GM23248 (cell line): ENCODE measurements at places on chromosomes 7 and 10.

DNA sequence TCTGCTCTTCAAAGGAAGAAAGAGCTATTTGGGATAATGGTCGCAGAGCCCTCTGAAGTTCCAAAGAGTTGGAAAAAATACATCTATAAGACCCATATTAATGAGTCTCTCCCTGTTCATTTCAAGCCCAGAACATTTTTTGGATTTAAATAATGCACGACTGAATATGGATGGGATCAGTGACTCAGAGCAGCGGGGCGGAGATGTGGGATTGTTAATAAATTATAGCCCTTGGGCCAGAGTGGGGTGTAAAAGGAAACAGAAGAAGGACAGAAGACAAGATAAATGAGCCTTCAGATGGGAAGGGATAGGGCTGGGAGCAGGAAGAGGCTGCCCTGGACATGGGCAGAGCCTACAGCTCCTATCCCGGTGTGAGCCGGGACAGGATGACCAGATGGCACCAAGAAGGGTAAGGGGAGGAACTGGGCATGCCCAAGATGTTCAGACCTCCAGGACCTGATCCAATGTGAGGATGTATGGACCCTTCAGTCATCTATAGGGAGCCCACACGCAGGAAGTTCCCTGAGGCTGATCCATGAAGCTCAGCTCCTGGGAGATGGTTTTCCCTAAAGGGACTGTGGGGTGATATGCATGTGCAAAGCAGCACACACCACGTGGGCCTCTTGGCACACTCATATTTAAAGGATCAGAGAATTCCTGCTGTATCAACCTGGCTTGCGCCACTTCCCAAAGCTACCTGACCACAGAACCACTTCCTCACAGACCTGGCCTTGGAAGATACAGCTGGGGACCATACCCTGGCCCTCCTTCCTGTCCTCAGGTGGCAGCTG is 96.1 kb upstream of the PLXNA4 start:
- no peak for DNase-seq

GRCh38 chr10:44650691-44651661 is 260.2 kb upstream of the TMEM72 start:
- peak; percentile 65 for DNase-seq

GRCh38 chr7:113026941-113027340 is 59.7 kb downstream of the GPR85 start:
- peak; percentile 74 for DNase-seq

GRCh38 chr7:51160990-51161615 is 155.5 kb downstream of the COBL start:
- peak; percentile 79 for DNase-seq

- no peak for DNase-seq
These were observed 292.3 kb downstream of the SORCS1 start for GRCh38 chr10:106872176-106872575.

GRCh38 chr10:130022511-130023299 is 58.6 kb upstream of the EBF3 start:
- DNase-seq, result peak; percentile 98
